ENCODE measurements at places on chromosomes 6 and 20.
A peak's percentile ranks its signal among the peaks of the same experiment; 100 is the strongest.

DNA sequence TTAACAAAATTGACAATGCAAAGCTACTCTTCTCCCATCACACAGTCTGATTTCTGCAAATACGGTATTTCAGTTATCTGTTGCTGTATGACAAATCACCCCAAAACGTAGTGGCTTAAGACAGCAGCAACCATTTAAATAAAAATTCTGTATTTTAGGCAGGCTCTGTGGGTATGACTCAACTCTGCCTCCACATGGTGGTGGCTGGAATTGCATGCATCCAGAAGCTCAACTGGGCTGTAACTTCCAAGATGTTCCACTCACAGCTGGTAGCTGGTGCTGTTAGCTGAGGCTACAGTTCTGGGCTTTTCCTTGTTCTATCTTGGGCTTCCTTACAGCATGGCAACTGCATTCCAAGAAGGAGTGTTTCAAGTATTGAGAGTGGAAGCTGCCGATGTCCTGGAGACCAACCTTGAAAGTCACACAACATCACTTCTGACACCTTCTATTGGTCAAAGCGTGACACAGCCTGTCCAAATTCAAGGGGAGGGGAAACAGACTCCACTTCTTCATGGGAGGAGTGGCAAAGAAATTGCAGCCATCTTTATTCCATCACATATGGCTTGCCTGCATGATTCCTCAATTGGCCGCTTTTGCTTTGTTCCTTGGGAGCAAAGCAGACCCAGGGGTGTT, 39.7 kb upstream of the TULP1 start:
- DNase-seq: no peak

- no peak for DNase-seq
Measured at GRCh38 chr6:83429857-83430610, 817 bp downstream of the ME1 start.

- no peak for DNase-seq
Measured at GRCh38 chr6:106975738-106976064, 1.2 kb upstream of the CD24 start.

GRCh38 chr6:146984251-146984924, 219.8 kb upstream of the STXBP5 start:
- no peak for DNase-seq

- DNase-seq: no peak
Measured at GRCh38 chr20:46291401-46291800, 16.9 kb downstream of the CDH22 start.

DNA sequence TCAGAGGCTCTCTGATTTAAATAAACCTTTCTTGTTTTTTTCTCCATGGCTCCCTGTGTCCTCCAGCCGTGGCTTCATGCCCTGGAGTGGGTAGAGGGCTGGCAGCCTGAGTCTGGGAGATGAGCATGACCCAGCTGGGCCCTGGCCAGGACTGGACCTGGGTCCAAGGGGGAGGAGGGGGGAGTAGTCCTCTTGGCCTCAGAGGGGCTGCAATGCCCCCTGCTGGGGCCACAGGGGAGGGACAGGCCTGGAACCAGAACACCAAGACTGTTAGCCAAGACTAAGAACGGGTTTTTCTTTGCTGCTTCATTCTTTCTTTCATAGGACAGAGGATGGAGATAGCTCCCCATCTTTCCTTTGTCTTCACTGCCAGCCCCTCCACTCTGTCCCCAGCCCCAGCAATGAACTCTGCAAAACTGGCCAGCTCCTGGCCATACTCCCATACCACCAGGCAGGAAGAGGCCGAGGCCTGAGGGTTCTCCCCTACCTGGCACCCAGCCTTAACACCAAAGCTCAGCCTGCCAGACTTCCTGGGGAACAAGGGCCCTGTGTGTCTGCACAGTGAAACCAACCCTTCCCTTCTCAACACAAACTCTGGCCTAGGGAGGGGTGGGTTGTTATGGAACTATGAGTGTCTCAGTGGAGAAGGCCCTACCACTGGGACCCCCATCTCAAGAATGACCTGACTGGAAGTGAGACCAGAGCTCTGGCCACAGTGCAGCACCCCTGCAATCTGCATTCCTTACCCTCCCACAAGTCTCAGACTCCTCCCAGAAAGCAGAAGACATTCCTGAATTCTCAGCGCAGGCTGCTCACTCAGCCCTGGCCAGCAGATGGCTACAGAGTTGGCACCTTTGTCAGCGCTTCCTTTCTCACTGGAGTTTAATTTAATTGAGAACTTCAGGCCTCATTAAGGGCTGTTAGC, 11.0 kb downstream of the SLC29A1 start:
- DNase-seq: peak; percentile 90
